T-helper 22 cell (primary cell): ENCODE measurements at places on chromosomes 2 and 18.
A peak's percentile ranks its signal among the peaks of the same experiment; 100 is the strongest.

GRCh38 chr2:161178756-161179155 lies 18.5 kb downstream of the TANK start:
- DNase-seq, result no peak

- no peak for DNase-seq
Measured at GRCh38 chr2:96304606-96305005, 740 bp downstream of the SNRNP200 start.

- DNase-seq, result no peak
Measured at GRCh38 chr18:78699499-78699898, 280.1 kb upstream of the SALL3 start.

DNA sequence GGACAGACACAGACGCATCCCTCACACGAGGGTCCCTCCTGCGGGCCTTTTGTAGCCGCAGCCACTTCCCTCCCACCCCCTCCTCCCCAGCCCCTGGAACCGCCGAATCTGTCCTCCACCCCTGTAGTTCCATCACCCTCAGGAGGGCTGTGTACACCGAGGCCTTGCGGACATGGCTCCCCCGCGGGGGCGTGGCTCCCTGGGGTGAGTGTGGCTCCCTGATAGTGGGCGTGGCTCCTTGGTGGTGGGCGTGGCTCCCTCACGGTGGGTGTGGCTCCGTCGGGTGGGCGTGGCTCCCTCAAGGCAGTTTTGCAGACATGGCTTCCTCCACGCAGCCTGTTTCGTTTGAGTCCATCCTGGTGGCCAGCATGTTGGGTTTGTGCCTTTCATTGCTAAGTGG lies 420.7 kb upstream of the SALL3 start:
- DNase-seq, result no peak

- no peak for DNase-seq
Measured at GRCh38 chr18:53056064-53056463, 716.1 kb downstream of the DCC start.

- peak; percentile 56 for DNase-seq
Measured at GRCh38 chr18:48813833-48814489, 136.8 kb downstream of the SMAD7 start.

GRCh38 chr2:142993771-142994170 lies 116.3 kb downstream of the KYNU start:
- DNase-seq, result no peak

GRCh38 chr2:241803387-241804325 lies 5.3 kb upstream of the NEU4 start:
- DNase-seq, result no peak

DNA sequence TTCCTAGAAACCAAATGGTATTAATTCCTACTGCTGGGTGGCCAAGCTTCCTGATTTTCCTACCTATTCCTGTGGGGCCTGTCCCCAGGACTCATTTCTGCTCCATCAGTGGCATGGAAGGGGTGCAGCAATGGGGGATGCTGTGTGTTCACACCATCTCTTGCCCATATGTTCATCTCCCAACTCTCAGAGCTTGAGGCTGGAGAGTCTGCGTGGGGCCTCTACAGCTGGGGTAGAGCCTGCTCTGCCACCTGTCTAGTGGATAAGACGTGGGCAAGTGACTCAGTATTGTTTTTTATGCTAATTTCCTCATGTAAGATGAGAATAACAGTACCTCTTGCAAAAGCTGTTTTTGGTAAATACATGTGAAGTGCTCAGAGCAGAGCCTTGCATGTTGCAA lies 149.8 kb downstream of the ACTR3 start:
- DNase-seq, result no peak

- no peak for DNase-seq
Measured at GRCh38 chr2:39914949-39915348, 135.9 kb upstream of the THUMPD2 start.

- DNase-seq, result no peak
Measured at GRCh38 chr2:212426637-212427412, 111.8 kb downstream of the ERBB4 start.

GRCh38 chr18:60809937-60810336 lies 437.4 kb upstream of the MC4R start:
- no peak for DNase-seq

GRCh38 chr2:105858868-105859693 lies 114.4 kb downstream of the NCK2 start:
- no peak for DNase-seq

DNA sequence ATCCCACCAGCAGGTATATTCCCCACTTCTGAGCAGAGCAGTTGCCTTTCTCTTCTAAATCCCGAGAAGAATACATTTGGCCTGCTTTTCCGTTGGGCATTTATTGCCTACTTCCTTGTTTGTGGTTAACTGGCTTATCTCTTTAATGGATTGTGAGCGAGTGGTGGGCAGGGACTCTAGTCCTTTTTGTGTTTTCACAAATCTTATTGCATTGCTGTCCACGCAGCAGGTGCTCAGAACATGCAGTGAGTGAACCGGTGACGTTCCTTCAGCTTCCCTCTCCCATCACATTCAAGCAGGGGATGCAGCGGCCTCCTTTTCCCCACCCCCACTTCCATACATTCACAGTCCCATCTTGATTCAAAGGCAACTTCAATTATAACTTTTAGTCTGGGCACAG lies 28.9 kb upstream of the GAREM2 start:
- DNase-seq, result no peak

- DNase-seq, result no peak
Measured at GRCh38 chr18:34626404-34627136, 83.5 kb upstream of the DTNA start.

DNA sequence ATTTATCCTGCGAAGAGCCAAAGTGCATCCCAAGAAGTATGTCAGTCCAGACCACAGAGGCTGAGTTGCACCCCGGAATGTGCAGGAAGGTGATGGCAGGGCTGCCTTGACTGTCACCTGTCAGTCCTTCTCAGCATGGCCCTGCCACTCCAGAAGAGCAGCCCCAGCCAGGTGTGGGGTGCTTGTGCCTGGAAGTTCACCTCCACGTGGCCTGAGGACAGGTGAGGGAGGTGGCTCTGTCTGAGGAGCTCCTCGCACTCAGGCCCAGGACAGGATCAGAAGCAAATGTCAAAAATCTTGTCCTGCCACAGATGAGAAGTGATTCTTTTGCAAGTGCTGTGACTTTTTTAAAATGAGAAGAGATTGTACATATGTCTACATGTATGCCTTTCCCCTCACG lies 31.4 kb upstream of the B3GNT7 start:
- no peak for DNase-seq

- no peak for DNase-seq
Measured at GRCh38 chr2:229591611-229592010, 122.7 kb downstream of the DNER start.

GRCh38 chr2:5926871-5927512 lies 234.8 kb downstream of the SOX11 start:
- no peak for DNase-seq

- DNase-seq, result no peak
Measured at GRCh38 chr18:42658171-42658570, 457.3 kb downstream of the RIT2 start.

GRCh38 chr18:8781671-8782070 lies 76.3 kb downstream of the MTCL1 start:
- no peak for DNase-seq

- DNase-seq, result no peak
Measured at GRCh38 chr2:217383620-217384019, 523.8 kb upstream of the TNP1 start.

DNA sequence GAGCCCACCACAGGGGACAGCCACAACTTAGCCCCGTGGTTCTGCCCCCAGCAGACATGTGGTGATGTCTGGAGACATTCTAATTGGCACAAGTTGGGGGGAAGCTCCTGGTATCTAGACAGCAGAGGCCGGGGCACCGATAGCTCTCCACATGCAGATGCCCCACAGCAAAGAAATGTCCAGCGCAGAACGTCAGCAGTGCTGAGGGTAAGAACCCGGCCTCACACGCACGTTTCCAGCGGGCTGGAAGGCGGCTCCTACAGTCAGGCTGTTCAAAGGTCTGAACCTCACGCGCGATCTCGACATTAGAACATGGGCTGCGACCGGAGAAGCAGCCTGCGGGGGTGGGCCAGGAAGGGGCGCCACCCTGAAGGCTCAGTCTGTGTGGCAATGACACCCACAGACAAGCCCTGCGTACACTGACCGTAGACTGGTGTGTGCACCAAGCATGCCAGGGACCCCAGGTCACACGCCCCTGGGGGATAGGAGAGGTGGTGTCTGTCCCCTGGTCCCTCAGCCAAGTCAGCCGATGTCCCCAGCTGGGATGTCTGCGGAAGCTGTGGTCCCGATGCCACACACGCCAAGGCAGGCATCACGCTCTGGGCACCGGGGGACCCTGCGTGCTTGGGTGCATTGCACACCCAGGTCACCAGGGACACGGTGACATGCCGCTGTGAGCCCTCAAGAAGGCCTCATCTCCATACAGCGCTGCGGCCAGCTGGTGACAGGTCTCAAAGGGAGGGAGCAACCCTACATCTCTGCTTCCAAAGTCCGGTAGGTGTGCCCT lies 66.3 kb downstream of the PARD6G start:
- no peak for DNase-seq

- DNase-seq, result no peak
Measured at GRCh38 chr2:73343992-73344391, 41.6 kb upstream of the ALMS1 start.

DNA sequence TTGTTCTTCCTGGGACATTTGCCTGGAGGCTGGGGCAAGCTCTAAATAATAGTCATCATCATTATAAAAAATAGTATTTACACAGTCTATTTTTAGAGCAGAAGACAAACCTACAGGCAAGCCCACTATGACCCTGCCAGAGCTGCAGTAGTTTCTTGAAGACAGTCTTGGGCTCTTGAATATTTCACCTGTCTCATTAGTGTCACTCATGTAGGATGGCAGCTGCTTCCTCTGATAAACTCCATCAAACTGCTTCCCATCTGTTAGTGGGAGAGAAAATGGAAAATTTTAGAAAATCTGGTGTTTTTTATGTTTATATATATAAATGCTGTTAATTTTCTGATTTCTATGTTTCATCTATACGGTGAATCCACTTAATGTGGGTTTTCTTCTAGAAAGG lies 8.5 kb upstream of the CYRIA start:
- DNase-seq, result no peak

GRCh38 chr18:48202350-48203260 lies 206.6 kb downstream of the ZBTB7C start:
- DNase-seq, result no peak

GRCh38 chr2:118134650-118135049 lies 46.4 kb downstream of the INSIG2 start:
- no peak for DNase-seq

- DNase-seq, result no peak
Measured at GRCh38 chr18:32771169-32771751, 1.6 kb downstream of the KLHL14 start.

DNA sequence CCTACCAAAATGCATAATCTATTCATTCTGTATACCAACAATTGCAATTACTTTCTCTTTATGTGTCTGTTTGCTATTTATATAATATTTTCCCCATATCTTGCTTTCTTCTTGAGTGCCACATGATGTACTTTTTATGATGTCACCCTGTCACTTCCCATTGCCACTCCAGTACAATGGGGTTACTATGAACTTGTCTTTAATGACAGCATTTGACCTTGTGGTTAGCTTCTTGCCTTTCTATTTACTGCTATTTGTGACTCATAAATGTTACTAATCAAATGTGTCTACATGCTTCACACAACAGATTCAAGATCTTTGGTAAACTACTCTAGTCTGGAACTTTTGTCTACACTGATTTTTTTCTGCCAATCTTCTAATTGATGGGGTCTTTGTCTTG lies 486.3 kb downstream of the NR4A2 start:
- no peak for DNase-seq

GRCh38 chr2:235044501-235045271 lies 92.9 kb downstream of the SH3BP4 start:
- no peak for DNase-seq

- DNase-seq, result no peak
Measured at GRCh38 chr2:12167525-12168317, 421.3 kb downstream of the LPIN1 start.

DNA sequence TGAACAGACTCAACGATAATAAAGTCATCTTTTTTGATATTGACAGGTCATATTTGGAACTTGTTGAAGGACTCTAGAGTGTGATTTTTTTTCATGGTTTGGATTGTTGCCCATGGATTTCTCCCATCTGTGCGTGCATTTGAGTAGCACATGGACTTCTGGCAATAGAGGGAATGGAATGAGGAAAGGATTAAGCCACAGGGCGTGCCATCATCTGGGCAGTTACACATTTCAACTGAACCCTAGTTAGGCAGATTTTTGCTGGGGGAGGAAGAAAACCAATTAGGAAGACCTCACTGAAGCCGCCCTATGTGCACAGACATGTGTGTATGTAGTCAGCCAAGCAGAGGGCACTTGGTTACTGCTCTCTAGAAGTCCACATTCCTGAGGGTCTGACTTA lies 72.6 kb downstream of the TPGS2 start:
- DNase-seq, result no peak

GRCh38 chr2:155442755-155443372 lies 744.4 kb downstream of the KCNJ3 start:
- DNase-seq, result no peak

- no peak for DNase-seq
Measured at GRCh38 chr18:67273288-67273687, 243.2 kb downstream of the DSEL start.

DNA sequence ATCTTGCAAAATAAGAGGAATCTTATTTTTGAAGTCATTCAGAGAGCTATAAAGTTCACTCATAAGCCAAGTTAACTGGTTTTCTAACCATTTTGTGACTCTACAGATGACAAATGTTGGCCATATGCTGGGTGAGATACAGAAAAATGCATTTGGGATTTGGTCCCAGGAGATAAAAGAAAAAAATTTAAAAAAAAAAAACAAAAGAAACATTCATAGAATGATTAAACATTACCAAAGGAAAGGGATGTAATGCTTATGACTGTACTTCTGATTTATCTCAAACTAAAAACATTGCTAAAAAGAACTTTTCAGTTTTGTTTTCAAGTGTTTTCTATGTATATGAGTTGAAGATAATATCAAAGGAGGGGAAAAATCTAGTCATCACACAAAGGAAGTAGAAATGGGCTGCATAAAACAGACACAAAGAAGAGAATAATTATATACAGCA lies 43.1 kb downstream of the PELI1 start:
- DNase-seq, result no peak

DNA sequence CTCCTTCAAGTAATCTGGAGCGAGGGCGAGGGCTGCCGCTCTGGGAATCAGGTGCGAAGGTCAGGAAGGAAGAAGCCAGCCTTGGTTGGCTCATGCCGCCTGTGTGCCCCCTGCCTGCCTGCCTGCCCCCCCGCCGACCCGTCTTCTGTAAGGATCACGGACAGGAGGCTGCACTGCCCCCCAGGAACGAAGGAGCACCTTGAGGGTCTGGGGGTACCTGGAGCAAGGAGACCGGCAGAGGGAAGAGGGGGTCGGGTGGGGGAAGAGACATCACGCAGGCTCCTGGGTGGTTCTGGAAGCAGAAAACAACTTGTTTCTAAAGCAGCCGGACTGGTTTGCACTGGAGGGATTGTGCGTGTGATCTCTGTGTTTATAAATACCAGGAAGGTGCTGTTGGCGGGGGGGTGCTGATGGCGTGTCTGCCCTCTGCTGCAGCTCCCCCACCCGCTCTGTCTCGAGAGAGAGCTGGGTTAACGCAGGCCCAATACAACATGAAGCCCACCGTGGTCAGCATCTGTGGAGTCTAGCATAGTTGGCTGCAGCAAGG lies 1.7 kb downstream of the FOSL2 start:
- no peak for DNase-seq
